Daoy (cell line): ENCODE measurements at places on chromosomes 3 and 15. TPM values are rescaled to one million over a fixed set of nuclear protein-coding genes. Genes with fewer than 3 reads are reported as not detected.
A peak's percentile ranks its signal among the peaks of the same experiment; 100 is the strongest.

Gene CLDN1
- 5.3 and 7.3 TPM in 2 replicates for total RNA-seq

Gene SPATA12
- total RNA-seq = 0.34 TPM in 1 of 2 replicates, not detected in the other

DNA sequence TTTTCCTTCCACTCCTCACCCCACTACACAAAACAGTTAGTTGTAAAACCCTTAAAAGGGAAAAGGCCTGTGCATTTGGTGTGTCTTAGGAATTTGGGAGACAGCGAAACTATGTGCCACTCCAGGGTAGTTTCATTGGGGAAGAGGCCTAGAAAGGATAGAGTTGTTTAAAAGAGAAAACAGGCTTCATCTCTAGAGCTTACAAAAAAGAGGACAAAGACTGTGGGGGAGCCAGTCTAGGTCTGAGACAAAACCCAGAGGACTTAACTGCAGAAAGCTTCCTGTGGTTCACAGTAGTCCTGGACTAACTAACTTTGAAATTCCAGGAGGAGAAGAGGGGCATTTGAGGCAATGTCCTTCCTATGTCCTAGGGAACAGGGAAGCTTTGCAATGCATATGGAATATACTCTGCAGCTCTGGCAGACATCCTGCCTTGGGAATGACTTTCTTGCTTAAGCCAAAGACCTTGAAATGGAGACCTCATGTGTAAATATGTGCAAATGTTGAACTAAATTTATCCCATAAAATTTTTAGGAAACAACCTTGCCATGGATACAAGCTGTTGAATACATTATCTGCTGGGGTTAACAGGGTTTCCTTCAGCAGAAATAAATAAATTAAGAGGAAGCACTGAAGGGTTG is 159.4 kb downstream of the LSAMP start:
- no peak for DNase-seq

Gene TRPM1
- not detected in 2 replicates for total RNA-seq

Gene ANKUB1
- total RNA-seq = not detected in 2 replicates

- no peak for DNase-seq
These were observed 29.7 kb downstream of the ZNF106 start for GRCh38 chr15:42461261-42461660.

DNA sequence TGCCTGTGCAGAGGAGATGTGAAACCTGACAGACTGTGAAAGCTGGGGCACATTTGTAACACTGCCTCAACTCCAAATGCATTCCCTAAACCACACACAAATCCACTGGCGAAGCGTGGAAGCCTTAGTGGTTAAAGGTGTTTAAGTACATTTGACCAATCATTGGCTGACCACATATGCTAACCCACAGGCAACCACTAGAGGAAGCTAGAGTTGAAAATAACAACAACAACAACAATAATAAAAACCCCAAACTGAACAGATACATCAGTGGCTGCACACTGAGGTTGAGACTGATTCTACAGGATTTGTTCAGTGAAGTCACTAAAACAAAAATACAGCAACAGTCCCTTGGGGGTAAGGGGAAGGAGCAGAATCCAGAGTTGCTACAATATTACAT is 129.7 kb downstream of the TJP1 start:
- DNase-seq = no peak

DNA sequence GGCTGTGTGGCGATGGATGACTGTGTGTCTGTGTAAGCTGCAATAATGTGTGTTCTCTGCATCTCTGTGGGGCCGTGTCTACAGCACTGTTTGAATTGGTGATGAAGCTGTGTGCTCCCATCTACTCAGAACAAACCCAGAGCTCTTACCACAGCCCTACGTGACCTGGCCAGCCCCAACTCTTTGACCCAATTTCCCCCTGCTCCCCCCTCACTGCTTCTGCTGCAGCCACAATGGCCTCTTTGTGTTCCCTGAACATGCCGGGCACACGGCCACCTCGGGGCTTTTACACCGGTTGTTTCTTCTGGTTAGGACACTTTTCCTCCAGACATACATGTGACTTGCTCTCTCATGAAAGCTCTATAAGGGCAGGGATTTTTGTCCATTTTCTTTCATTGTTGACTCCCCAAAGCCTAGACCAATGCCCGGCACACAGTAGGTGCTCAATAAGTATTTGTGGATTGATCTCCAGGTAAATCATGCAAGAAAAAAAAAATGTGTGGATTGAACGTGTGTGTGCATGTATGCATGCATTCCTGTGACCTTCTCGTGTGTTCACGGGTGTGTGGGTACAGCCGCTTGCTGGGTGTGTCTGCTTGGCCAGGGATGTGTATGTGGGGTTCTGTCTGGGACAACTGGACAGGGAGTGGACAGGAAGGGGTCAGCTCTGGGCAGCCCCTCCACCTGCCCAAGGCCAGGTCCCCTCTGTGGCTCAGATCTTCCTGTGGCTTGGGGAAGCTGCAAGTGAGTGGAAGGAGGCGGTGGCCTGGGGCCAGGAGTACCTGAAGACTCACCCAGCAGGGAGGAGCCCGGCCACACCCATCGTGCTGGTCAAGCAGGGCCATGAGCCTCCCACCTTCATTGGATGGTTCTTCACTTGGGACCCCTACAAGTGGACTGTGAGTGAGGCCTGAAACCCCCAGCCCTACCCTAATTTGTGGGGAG is 14.8 kb downstream of the VILL start:
- no peak for DNase-seq

DNA sequence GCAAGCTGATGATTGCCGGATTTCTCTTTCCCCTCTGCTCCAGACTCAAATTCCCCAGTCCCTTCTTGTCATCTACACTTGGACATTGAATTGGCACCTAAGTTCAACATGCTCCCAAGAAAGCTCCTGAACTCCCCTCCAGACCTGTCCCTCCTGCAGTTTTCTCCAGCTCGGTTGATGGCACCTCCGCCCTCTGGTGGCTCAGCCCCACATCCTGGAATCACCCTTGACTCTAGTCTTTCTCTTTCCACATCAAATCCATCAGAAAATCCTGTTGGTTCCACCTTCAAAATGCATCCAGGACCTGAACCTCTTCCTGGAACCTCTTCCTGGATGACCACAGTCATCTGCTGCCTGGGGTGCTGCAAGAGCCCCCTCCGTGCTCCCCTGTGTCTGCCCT is 60.1 kb downstream of the RASGRF1 start:
- no peak for DNase-seq

DNA sequence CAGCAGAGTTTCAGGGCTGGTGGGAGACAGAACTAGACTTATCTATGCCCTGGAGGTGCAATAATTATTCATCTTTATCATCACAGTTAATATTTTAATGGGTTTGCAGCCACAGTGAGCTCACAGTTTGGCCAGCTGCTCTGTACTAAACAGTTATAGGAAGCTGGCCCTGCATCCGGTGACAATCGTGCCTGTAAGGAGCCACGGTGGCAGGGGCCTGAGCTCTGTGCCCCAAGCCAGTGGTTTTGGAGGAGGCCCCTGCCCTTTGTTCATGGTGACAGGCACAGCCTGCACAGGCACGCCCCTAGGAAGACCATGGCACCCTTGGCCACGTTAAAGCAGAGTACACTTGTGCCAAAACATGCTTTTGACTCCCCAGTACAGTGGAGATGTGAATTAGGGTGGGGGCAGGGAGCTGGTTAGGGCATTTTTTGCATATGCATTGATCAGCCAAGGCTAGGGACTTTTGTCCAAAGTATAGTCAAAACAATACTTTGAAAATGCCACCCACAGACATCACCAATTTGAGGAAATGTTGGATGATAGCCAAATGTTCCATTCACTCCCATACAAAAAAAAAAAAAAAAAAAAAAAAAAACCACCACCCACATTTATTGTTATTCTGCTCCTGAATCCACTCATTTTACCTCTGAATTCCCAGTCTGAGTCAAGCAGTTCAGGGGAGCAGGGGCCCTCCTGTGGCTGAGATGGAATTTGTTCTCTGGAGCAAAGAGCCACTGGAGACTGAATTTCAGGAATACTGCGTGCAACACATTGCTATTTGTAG is 3.4 kb upstream of the RFTN1 start:
- peak; percentile 43 for DNase-seq

Gene LRTM1
- not detected in 2 replicates for total RNA-seq

GRCh38 chr3:34056181-34056910 is 257.9 kb downstream of the PDCD6IP start:
- no peak for DNase-seq

Gene KAT2B
- 1.6 and 7.5 TPM in 2 replicates for total RNA-seq

- peak; percentile 12 for DNase-seq
These were observed 29.9 kb downstream of the SLC49A4 start for GRCh38 chr3:122824465-122825381.

Gene PCOLCE2
- 13.8 and 27.8 TPM in 2 replicates for total RNA-seq

DNA sequence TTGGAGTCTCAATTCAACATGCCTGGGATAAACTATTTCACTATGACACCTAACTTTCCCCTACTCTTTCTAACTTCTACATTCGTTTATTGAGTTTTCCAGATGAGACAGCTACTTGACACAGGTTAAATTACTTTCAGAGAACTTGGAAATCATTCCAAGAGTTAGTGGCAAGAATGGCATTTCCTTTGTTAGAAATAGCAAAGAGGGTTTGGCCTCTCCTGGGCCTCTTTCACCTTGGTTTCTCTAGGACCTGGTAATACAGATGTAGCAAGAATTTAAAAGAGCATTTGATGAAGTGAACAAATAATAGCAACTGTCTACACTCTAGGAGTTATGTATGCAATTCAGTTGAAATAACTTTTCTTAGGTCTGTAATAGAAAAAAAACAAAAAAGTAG is 748.9 kb downstream of the MECOM start:
- peak; percentile 22 for DNase-seq

- no peak for DNase-seq
These were observed 446.6 kb upstream of the BCHE start for GRCh38 chr3:166283840-166284239.

Gene FBXW12
- not detected in 2 replicates for total RNA-seq

Gene SIAH2
- 30.5 and 38.3 TPM in 2 replicates for total RNA-seq

DNA sequence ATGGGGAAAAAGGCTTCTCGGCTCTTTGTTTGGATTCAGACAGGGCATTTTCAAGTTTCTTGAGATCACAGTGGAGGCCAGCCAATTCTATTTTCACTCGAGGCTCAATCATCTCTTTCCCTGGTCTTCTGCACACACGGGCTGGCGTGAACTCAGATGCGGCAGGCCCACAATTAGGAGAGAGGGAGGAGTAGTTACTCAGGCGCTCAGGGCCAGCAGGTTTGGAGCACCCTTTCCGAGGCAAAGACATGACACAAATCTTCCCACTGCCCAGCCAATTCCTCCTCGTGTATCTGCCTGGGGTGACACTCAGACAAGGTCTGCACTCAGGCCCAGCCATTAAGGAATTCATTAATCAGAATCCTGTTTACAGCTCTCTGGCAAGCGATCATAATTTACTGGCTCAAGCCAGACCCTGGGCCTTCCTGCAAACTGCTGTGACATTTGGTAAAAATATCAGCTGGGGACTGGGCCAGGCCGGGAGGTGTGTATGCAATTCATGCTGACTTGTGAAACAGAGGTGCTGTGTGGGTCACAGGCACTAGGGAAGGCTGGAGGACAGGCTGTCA is 68.1 kb upstream of the TLE3 start:
- DNase-seq = no peak

- peak; percentile 91 for DNase-seq
These were observed 101.0 kb upstream of the CPNE4 start for GRCh38 chr3:132135628-132136333.

DNA sequence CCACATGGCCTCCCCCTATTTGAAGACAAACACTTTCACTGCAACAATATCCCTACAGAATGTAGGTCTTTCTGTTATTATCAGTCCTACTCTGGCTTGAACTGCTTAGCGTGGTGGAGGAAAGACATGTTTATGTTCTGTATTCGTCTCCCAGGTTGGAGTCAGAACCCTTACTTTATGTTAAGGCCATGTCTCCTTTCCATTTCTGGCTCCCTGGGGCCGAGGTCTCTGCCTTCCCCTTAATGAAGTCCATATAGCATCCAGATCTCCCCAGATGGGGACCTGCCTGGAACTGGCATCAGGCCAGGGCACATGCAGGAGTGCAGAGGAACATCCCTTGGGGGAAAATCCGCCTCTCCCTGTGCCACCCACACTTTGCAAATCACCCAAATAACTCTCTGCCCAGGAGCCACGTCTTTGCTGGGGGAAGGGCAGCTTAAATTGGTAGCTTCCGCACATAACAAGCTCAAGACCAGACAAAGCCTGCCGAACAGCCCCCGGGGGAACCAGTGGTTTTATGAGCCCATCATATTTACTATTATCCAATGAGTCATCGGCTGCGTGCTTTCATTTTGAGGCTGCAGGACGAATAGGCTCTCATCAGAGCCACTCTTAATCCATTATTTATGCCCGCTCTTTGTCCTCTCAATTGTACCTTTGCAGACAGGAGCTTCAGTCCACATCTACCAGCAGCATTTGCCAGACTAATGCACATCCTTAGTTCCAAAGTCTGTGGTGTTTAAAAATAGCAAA is 237.0 kb downstream of the UACA start:
- peak; percentile 86 for DNase-seq

Gene BFSP2
- not detected in 2 replicates for total RNA-seq

DNA sequence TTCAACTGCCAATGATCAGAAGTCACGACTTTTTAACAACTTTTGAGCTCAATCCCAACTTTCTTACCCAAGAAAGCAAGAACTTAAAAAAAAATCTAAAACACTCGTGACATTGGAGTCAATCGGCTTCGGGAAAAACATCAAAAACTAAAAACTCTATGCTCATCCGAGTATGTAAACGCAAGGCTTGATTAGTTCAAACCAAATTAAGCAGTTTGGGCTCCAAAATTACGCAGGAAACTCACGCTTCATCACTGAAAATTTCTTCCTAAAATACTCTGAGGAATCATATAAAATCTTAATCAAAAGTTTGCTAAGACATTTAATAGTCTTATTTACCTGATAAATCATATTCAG is 1.6 kb downstream of the TRA2B start:
- no peak for DNase-seq

Gene CCDC80
- 60.9 and 77.8 TPM in 2 replicates for total RNA-seq

DNA sequence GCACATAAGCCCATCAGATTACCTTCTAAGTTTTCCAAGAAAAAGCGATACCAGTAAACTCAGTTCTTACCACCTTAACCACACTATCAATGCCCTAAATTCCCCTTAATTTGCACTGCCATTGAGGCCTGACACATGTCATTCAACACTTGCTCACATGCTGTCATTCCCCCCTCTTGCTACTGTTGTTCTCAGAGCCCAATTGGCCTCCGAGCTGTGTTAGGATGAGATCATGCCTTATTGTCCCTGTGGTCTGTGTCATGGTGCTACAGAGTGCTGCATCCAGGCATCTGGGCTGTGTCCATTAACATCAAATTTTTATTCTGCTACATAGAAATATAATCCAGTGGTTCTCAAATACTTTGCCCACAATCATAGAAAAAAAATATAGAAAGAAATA is 213.6 kb downstream of the SSR3 start:
- DNase-seq = no peak

Gene CHL1
- total RNA-seq = not detected in 2 replicates

Gene TRAIP
- 6.6 and 10.4 TPM in 2 replicates for total RNA-seq

- DNase-seq = no peak
These were observed 16.2 kb downstream of the ZPLD1 start for GRCh38 chr3:102450976-102451375.

- DNase-seq = no peak
These were observed 83.9 kb downstream of the TLE3 start for GRCh38 chr15:70013656-70014313.

DNA sequence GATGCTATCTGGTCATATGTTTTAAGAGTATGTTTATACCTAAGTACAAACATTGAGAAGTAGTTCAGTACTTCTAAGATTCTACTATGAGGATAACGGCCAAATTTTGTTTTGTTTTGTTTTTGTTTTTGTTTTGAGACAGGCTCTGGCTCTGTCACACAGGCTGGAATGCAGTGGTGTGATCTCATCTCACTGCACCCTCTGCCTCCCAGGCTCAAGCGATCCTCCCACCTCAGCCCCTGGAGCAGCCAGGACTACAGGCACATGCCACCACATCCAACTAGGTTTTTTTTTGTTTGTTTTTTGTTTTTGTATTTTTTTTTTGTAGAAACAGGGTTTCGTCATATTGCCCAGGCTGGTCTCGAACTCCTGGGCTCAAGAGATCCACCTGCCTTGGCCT is 47.5 kb upstream of the RPS17 start:
- no peak for DNase-seq
